ENCODE measurements at places on chromosomes 4 and X.

DNA sequence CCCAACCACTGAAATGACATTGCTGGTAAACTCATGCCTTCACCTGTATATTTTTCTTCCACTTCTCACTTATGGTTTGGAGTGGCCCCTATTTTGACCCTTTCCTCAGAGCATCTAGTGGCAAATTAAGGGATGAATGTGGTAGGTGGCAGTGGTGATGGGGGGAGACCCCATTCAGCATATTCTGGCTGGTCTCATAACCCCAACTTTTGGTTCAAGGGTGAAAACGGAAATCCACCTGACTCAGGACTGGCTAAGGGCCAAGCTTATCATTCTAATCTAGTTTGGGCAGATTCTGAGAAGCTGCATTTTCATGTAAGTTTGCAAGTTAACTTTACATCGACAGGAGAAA is 47.0 kb upstream of the NSUN7 start:
- no peak for DNase-seq

- no peak for DNase-seq
Measured at GRCh38 chrX:149392921-149393320, 112.2 kb downstream of the IDS start.

GRCh38 chrX:23901805-23902204 is 5.9 kb downstream of the APOO start:
- no peak for DNase-seq

GRCh38 chr4:7738458-7739076 is 201.1 kb downstream of the AFAP1 start:
- peak; percentile 40 for DNase-seq

GRCh38 chr4:80492761-80493160 is 157.2 kb downstream of the CFAP299 start:
- no peak for DNase-seq

- DNase-seq = no peak
Measured at GRCh38 chrX:154714925-154715324, 36.0 kb downstream of the GAB3 start.

DNA sequence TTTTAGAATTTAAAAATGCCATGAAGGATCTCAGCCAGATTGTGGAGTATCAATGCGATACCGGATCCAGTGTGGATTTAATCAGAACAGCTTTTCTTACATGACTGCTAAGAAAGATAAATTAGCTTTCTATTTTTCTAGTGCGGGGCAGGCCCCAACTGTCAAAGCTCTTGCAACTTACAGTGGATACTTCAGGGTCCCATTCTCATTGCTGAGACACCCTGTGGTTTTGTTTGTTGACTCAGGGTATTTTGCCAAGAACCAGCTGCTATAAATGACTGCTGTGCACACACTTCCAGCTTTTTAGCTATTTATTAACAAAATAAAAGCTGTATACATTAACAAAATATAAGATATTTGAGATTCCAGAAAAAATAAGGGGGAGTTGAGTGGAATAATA is 166.4 kb downstream of the DCLK2 start:
- DNase-seq = no peak
